ENCODE measurements at places on chromosomes 4 and X.

GRCh38 chrX:6574762-6575161, 39.8 kb upstream of the VCX3A start:
- DNase-seq: no peak

DNA sequence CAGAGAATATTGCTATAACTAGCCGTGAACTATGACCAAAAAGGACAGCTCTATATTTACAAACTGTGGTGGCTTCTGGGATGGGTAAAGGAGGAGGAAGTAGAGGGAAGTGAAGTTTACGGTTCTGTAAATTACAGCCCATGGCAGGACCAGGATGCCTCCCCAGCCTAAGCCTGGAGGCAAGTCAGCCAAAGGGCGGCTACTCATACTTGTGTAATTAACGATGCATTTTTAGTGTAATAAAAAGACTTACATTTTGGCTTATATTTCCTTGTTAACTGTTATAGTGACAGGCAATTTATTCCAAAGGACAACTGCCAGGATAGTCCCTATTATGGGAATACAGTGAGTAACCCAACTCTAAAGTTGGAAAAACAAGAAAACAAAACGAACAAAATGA, 139.9 kb upstream of the OTUD4 start:
- DNase-seq: no peak

GRCh38 chr4:172404676-172405075, 591.5 kb downstream of the GALNTL6 start:
- no peak for DNase-seq

DNA sequence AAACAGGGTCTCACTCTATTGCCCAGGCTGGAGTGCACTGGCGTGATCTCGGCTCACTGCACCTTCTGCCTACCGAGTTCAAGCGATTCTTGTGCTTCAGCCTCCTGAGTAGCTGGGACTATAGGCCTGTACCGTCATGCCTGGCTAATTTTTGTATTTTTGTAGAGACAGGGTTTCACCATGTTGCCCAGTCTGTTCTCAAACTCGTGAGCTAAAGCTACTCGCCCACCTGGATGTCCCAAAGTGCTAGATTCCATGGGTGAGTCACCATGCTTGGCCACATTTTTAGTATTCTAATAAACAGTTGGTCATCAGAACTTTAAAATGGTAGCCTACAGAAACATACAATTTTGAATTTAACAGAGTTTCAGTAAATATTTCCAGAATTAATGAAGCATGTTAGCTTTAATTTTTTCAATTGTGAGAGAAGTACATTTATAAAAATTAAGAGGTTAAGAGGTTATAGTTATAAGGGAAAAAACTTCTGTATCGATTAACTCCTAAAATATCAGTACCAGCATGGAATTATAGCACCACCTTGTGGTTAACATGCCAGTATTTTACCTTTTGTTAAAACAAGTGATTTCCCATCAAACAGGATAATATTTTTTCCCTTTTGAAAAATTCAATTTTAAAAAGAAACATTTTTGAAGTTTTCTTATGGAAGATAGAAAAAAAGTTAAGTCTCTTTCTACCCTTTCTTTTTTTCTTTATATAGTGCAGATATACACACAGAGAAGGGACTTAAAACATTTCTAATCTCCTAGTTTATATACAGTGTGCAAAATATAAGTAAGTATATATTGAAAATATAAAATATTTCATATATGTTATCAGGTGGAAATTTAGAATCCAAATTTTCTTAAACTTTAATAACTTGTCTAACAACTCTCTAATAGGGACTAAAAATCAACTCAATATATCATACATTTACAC, 35.4 kb downstream of the CEP44 start:
- DNase-seq: no peak

GRCh38 chrX:68833448-68833805, 4.6 kb downstream of the EFNB1 start:
- DNase-seq: no peak

DNA sequence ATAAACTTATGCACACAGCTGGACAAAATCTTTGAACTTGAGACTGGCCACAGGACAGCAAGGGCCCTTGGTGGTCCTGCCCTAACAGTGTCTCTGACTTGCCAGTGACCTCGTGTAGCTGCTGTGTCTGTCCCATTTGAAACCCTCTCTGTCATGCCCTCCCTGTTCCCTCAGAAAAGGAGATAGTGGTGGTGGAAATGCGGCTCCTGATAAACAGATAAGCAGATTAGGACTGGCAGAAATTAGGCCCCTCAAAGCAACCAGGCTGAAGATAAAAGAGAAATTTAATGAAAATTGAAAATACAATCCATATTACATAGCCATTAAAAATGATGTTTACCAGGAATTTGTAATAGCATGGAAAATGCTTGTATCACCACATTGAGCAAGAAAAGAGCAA, 136.6 kb upstream of the ATP6AP2 start:
- no peak for DNase-seq

GRCh38 chrX:109345856-109346255, 136.0 kb downstream of the GUCY2F start:
- no peak for DNase-seq

DNA sequence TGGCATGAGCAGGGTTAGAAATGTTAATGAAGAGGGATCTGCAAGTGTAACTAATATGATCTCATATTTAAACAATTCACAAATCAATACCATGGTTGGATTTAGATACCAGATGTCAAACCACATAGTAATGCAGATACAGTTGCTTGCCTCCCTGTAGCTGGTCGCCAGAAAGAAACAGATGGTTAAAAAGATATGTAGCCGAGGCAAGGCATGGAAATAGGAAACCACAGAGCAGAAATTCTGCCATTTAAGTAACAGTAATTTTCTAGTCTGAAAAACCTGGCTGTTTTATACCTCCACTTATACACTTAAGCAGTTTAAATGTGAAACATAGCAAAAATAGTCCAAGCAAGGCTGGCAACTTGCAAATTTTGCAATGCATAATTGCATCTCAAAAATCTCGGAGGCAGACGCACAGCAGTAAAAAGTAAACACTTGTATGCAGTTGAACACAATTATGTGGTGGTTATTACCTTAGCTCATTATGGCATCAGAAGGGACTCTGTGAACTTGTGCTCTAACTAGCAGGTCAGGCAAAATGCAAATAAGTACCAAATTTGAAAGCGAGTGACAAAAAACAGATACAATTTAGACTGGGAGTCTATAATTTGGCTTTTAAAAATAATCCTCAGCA, 126.8 kb downstream of the NAA11 start:
- no peak for DNase-seq

DNA sequence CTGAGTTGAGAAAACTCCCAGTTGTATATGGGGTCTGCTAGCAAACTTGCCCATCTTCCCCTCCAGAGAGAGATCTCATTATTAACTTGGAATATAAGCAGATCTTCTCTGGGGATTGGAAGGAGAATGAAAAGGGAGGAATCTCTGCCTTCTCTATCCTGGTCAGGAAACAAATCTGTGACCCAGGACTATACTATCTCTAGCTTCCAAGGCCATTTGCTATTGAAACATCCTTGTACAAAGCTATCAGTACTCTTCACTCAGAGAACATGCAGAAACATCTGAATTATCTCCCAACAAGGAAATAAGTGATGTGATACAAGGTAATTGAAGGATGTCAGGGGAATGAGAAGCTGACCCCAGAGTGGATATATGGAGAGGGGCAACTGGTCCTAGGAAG, 183.8 kb downstream of the FRMPD4 start:
- DNase-seq: no peak

GRCh38 chr4:163680386-163681098, 186.1 kb downstream of the TMA16 start:
- DNase-seq: no peak

DNA sequence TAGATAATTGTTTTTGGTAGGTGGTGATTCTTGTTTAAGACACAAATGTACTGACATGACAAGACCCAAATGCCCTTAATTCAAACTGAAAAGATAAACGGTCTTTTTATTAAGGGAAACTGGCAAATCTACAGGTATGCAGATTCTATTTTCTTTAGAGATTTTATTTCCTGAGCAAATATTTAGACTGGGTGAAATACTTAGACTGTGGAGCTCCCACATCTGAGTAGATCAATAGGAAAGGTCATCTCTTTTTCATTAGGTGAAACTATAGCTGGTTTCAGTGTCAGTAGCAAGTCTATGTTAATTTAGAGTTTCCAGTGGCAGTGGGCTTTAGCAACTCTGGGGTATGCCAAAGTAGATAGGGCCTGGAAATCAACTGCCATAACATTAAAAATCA, 446.7 kb downstream of the FSTL5 start:
- DNase-seq: no peak

All from cortex of kidney (tissue), 1 donor.